ENCODE measurements at places on chromosomes 6 and 20.

- DNase-seq: no peak
Measured at GRCh38 chr6:167796192-167796981, 30.3 kb upstream of the AFDN start.

DNA sequence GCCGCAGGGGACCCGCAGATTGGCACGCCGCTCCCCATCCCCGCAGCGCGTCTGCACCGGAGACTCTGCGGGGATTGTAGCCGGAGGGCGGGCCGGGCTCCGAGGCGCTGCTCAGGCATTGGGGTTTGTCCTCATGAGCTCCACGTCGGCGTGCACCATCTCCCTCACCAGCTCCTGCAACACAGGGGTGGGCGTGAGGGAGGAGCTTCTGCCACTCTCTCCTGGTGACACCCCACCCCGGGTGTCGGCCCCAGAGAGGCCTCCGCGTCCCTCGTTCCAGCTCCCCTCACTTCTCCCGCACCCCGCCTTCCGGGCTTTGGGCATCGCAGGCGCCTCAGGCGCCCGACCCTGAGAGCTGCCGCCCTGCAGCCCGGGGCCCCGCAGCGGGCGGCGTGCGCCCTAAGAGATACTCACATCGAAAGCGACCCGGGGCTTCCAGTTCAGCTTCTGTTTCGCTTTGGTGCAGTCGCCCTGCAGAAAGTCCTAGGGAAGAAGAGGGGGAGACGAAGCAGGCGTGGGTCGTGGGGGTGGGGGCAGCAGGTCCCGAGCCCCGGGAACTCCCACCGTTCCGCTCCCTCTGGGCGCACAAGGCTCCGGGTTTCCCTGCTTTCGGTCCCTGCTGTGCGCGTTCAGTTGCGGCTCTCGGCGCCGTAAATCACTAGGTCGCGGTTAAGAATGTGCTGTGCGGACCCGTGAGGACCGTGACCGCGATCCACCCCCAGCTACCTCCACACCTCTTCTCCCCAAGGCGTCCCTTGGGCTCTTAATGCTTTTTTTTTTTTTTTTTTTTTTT, 14.5 kb downstream of the FOXC1 start:
- DNase-seq: no peak

- no peak for DNase-seq
Measured at GRCh38 chr6:24766680-24767462, 7.9 kb upstream of the GMNN start.

GRCh38 chr6:92849636-92850035, 569.7 kb downstream of the EPHA7 start:
- no peak for DNase-seq

- DNase-seq: no peak
Measured at GRCh38 chr6:29850011-29850553, 22.5 kb downstream of the HLA-G start.

DNA sequence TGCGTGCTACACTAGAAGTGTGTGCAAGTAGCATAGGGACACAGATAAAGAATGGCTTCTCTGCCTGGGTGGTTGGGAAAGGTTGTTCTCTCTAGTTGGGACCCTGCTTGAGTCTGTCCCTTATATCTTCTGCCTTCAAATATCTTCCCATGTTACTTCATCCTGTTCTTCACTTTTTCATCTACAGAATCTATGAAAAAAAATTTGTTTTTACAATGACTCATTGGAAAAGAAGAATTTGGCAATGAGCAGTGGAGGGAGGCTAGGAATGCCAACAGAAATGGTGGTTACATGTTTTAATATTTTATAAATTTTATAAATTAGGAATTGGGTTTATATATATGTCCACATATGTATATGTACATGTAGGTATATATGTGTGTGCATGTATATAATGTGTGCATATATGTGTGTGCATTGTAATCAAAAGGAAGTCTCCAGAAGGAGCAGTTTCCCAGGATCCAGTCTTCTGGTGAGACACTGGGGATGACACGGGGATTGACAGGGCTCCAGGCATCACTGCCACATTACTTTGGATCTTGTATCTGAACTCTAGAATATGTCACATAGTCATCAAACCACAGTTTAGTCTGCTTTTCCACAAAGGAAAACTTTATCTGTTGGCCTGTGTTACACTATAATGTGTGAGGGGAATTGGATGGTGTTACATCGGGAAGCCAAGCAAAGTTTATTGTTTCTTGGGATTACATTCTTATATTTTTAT, 75.3 kb upstream of the RIPOR2 start:
- no peak for DNase-seq

DNA sequence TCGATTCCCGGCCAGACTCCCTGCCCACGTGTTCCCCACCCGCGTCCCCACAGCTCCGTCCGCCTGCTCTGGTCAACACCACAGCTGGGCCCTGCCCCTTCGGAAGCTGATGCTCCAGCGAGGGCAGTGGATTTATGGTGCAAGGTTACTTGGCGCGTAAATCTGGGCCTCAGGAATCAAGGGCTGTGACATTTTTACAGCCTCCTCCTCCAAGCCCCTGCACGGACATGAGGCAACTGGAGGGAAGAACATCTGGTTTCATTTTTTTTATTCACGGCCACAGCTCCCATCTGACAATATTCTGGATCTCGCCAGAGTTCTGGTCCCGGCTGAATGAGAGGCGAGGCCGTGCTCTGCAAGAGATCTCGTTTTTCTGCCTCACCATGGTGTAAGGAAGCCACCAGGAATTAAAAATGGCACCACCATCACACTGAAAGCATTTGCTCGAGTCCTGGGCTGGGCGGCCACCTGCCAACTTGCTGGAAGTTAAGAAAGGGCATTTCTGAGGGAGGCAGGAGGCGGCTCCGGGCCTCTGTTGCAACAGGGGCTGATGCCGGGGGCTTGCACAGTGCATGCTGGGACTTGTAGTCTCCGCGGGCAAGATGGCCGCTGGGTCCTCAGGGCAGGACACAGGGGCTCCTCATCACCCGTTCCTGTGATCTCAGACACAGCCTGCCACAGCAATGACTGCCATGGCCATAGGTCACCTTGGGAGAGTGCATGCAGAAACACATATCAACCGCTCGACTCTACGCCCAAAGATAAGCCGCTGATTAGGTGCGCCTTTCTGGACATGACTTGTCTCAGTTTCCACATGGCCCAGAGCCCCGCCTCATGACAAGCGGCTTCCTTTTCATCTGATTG, 148.5 kb downstream of the LY86 start:
- peak; percentile 87 for DNase-seq

DNA sequence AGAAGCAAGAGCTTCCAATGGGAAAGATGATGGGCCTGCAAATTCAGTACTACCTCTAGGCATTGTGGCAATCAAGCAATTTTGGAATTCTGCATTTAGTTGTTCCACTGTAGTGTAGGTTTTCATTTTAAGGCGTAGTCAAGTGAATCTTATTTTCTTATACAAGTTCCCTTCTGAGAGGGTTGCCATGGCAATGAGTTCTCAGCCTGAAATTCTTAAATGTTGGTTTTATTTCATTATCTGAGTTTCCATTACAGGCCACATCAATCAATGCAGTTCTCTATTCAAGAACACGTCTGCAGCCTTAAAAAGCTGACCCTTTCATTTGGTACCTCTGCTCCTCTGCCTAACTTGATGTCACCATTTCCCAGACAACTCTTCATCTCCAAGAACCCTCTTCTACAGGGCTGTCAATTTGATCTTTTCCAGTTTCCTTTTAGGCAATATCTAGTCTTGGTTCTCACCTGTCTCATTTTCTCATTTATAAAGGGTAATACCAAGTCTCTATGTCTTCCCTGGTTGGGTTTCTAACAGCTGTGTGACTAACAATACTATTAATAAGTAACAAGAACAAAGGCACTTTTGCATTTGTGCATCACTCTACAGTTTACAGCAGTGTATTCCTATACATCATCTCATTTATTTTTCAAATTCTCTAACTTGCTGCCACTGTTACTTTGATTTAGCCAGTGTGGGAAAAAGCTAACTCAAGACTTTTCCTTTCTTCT, 898.2 kb upstream of the FLRT3 start:
- no peak for DNase-seq

- no peak for DNase-seq
Measured at GRCh38 chr6:14360565-14360964, 243.0 kb downstream of the CD83 start.

GRCh38 chr20:38061109-38061508, 27.6 kb downstream of the RPRD1B start:
- no peak for DNase-seq

DNA sequence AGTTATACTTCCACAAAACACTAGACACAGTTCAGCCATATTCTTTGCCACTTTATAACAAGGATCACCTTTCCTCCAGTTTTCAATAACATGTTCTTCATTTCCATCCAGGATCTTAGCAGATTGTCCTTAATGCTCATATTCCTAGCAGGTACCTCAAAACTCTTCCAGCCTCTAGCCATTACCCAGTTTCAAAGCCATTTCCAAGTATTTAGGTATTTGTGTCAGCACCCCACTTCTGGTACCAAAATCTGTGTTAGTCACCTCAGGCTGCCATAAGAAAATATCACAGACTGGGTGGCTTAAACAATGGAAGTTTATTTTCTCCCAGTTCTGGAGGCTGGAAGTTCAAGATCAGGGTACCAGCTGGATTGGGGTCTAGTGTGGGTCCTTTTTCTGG, 23.2 kb upstream of the SLC22A23 start:
- DNase-seq: no peak

- DNase-seq: no peak
Measured at GRCh38 chr20:25535762-25536161, 49.6 kb downstream of the NINL start.
